CD4-positive, alpha-beta T cell (primary cell): ENCODE measurements at places on chromosomes 5 and 9. TPM values are rescaled to one million over a fixed set of nuclear protein-coding genes. Genes with fewer than 3 reads are reported as not detected.
A peak's percentile ranks its signal among the peaks of the same experiment; 100 is the strongest.

- no peak for DNase-seq
These were observed 1226.8 kb upstream of the NUDT12 start for GRCh38 chr5:104789366-104789765.

DNA sequence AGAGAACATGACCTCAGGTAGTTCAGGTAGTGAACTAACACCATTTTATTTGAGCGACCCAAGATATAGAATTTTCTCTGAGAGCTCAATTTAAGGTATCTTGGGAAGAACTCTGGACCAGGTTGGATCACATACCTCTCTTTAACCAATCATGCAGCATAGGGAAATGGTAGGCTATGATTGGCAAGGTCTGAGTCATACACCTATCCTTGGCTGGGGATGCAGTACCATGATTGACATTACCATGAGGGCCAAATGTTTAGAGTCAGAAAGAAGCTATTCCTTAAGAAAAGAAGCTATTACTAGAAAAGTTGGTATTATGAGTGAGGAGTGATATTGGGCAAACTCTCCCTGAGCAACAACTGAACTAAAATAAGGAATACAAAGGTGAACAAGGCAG lies 258.7 kb downstream of the KCTD16 start:
- no peaks in the 10 kb centered on the region for H3K27me3 ChIP-seq
- H3K4me1 ChIP-seq, result no peaks in the 10 kb centered on the region
- H3K4me3 ChIP-seq, result no peak overlapping the region
- H3K27ac ChIP-seq, result no peak overlapping the region
- no peaks in the 10 kb centered on the region for H3K36me3 ChIP-seq

DNA sequence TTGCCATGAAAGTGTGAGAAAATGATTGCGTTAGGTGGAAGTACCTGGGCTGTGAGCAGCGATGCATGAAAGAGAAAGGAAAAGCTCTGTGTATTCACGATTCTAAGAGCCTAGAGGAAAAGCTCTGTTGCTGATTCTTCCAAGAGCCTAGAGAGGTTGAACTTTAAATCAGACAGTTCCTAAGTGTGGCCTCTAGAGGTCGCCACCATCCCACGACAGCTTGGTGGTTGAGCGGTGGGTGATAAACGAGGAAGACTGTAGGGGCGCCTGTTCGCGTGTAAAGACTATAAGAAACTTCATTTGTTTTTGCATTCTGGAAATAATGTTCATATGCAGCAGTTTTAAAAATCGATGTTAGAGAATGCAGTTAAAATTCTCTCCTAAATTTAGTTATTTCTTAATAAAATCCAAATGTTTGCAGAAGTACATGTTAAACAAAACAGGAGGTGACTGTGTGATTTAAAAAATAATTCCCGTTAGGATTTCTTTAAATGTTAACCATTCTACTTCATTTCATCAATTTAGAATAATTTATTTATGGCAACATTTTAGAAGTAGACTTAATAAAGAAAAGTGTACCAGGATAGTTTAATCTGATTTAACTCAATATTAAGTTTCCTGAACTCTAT lies 107.7 kb downstream of the TENT4A start:
- H3K4me3 ChIP-seq, result no peak overlapping the region
- no peaks in the 10 kb centered on the region for H3K36me3 ChIP-seq
- no peak overlapping the region for H3K27ac ChIP-seq
- no peak for DNase-seq

DNA sequence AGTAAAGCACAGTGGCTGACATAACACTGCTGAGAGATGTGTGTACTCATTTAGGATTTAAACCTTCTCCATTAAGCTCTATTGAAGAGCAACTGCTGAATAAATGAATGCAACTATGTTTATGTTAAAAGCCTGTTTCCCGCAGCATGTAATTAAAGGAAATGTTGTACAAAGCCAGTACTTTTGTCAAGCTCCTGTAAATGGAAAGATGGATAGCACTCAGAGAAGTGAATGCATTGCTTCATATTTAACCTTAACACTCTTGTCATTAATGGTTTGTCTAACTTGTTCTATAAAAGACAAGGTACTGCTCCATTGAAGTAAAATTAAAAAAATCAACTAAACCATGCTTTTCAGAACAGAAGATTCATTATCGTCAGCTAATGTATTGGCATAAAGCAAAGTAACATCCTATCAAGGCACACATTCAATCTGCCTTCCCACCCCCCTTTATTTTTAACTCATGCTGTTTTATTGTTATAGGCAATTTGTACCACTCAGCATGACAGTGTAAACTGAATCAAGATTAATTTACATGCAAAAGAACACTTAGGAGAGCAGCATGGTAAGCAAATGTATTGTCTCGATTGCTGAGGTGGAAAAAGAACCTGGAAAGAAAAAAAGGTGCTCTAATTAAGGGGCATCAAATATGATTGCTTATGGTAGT lies 240.9 kb upstream of the TBCA start:
- no peak overlapping the region for H3K4me3 ChIP-seq
- no peaks in the 10 kb centered on the region for H3K27me3 ChIP-seq
- H3K36me3 ChIP-seq, result peaks cover 7% of the 10 kb centered on the region
- DNase-seq, result no peak
- no peaks in the 10 kb centered on the region for H3K4me1 ChIP-seq

DNA sequence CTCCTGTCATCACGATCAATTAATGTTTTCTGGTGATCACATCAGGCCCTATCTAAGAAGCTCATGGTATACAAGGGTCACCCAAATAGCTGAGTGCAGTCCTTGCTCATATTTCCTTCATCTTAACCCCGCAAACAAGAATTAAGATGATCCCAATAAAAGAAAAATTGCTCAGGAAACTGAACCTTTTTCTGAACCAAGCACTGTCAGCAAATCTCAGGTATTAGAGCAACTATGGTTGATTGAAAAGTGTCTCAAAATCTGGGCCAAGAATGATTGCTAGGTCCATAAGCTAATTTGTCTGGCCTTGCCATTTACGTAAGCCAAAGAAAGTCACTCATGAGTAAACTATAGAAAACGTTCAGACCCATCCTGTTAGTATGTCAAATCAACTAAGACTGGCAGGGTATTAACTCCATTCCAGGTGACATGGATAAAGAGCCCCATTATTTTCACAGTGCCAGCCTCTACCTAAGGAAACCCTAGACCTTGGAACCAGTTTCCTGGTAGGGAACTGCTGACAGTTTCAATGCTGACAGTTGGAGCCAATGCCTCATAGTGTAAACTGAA lies 209.3 kb downstream of the DEPDC1B start:
- no peaks in the 10 kb centered on the region for H3K27me3 ChIP-seq
- no peak for DNase-seq
- no peaks in the 10 kb centered on the region for H3K36me3 ChIP-seq
- no peaks in the 10 kb centered on the region for H3K4me1 ChIP-seq

GRCh38 chr9:127447416-127448111 lies 3.6 kb downstream of the RPL12 start:
- DNase-seq, result no peak
- no peak overlapping the region for H3K27ac ChIP-seq
- H3K4me3 ChIP-seq, result no peak overlapping the region
- H3K36me3 ChIP-seq, result peaks cover 72% of the 10 kb centered on the region

GRCh38 chr9:8733131-8733954 lies 933.8 kb upstream of the DMAC1 start:
- H3K27me3 ChIP-seq, result no peaks in the 10 kb centered on the region
- H3K36me3 ChIP-seq, result no peaks in the 10 kb centered on the region
- DNase-seq, result no peak
- H3K27ac ChIP-seq, result no peak overlapping the region
- H3K4me1 ChIP-seq, result no peaks in the 10 kb centered on the region

- DNase-seq, result no peak
- no peaks in the 10 kb centered on the region for H3K27me3 ChIP-seq
- H3K4me1 ChIP-seq, result no peaks in the 10 kb centered on the region
These were observed 336.9 kb downstream of the ENC1 start for GRCh38 chr5:74303578-74303977.

DNA sequence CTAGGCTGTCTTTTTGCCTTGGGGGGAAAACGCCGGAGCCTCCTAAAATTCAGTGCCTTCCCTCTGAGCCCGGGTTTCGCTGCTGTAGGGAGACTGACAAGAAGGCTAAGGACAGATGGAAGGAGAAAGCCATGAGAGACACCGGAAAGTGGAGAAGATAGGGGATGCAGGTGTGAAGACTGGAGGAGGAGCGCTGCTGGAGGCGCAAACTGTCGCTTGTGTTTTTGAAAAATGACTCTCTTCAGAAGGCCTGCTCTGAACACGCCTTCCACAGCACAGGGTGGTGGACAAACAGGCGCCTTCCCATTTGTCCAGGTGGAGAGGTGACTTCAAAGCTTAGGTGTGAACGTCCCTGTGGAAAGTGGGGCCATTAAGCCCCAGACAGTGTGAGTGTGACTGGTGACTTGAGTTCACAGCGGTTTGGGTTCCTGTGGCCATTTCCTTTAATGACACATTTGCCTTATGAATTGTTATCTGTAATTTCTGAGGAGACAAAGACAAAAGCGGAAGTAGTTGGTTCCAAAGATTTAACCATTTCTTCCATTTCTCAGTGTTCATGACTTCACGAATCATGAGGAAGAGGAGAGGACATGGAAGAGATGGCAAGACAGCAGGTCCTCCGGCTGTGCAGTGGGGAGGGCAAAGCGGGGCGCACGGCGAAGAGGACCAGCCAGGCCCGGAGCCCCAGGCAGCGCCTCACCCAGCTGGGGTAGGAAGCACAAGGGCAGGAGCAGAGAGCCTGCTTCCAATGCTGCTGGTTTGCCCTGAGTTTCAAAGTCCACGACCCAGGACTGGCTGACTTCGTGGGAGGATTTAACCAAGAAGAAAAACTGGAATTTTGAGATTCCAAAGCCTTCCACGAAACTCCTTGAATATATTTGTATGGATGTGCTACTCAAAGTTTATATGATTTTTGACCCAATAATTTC lies 27.8 kb upstream of the SEMA4D start:
- H3K27ac ChIP-seq, result peak overlapping the region; percentile 94
- no peak for DNase-seq
- no peaks in the 10 kb centered on the region for H3K36me3 ChIP-seq
- peaks cover 99% of the 10 kb centered on the region for H3K4me1 ChIP-seq

GRCh38 chr9:74117731-74118130 lies 379.4 kb upstream of the RORB start:
- no peak overlapping the region for H3K4me3 ChIP-seq
- DNase-seq, result no peak
- no peaks in the 10 kb centered on the region for H3K27me3 ChIP-seq
- no peak overlapping the region for H3K27ac ChIP-seq
- H3K4me1 ChIP-seq, result no peaks in the 10 kb centered on the region

GRCh38 chr9:134521817-134522501 lies 119.6 kb upstream of the COL5A1 start:
- no peaks in the 10 kb centered on the region for H3K4me1 ChIP-seq
- H3K4me3 ChIP-seq, result no peak overlapping the region
- no peak overlapping the region for H3K27ac ChIP-seq
- no peaks in the 10 kb centered on the region for H3K36me3 ChIP-seq
- peaks cover 2% of the 10 kb centered on the region for H3K27me3 ChIP-seq
- no peak for DNase-seq

DNA sequence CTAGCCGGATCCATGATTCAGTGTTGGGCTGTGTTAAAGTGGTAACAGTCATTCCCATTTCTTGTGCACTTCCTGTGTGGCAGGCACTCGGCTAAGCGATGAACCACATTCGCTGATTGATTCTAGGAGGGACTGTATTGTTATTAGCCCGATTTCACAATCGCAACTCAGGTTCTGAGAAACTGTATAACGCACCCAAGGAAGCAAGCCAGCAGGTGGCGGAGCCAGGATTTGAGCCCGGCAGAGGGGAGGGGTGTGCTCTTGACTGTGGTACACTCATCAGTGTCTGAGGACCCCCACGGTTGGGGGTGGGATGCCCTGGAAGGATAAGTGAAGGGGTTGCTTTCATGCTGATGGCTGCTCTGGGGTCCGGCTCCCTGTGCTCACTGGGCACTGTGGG lies 34.7 kb downstream of the LRSAM1 start:
- H3K27ac ChIP-seq, result no peak overlapping the region
- no peak for DNase-seq
- H3K36me3 ChIP-seq, result peaks cover 35% of the 10 kb centered on the region
- no peaks in the 10 kb centered on the region for H3K4me1 ChIP-seq
- no peaks in the 10 kb centered on the region for H3K27me3 ChIP-seq
- no peak overlapping the region for H3K4me3 ChIP-seq

GRCh38 chr5:175195698-175196656 lies 248.0 kb downstream of the DRD1 start:
- no peaks in the 10 kb centered on the region for H3K36me3 ChIP-seq
- no peak overlapping the region for H3K27ac ChIP-seq
- H3K4me1 ChIP-seq, result no peaks in the 10 kb centered on the region
- H3K27me3 ChIP-seq, result peaks cover 3% of the 10 kb centered on the region
- no peak for DNase-seq
- H3K4me3 ChIP-seq, result no peak overlapping the region

DNA sequence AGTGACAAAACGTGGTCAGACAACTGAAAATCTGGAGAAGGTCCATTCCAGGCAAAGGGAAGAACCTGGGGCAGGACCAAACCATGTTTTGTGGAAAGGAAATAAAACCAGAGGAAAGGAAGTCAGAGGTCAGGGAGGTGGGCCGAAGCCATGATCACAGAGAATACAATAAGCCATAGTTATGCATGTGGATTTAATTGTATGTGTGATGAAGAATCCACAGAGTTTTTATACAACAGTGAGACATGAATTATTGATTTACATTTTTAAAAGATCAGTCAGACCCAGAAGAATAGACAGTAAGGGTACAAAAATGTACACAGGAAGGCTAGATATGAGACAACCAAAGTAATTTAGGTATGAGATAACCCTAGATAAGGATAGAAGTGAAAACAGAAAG lies 20.8 kb downstream of the TTC33 start:
- H3K36me3 ChIP-seq, result peaks cover 6% of the 10 kb centered on the region
- no peaks in the 10 kb centered on the region for H3K27me3 ChIP-seq
- H3K4me1 ChIP-seq, result no peaks in the 10 kb centered on the region
- no peak overlapping the region for H3K27ac ChIP-seq
- DNase-seq, result no peak
- no peak overlapping the region for H3K4me3 ChIP-seq

DNA sequence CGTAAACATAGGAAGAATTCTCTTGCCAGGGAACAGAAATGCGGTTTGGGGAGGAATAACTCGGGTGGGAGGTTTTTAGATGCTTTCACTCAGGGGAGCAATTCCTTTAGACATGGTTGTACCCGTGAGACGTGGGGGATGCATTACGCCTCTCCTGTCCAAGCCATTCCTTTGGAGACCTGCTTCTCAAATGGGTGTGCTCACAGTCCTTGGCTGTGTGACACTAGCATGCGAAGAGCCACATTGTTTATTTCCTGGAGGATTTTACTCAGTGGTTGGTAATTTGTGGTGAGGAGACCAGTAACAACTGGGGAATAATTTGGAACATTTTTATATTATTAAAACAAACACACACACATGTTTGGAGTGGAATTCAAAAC lies 18.5 kb downstream of the COL15A1 start:
- no peaks in the 10 kb centered on the region for H3K27me3 ChIP-seq
- H3K4me3 ChIP-seq, result no peak overlapping the region
- DNase-seq, result no peak
- H3K36me3 ChIP-seq, result no peaks in the 10 kb centered on the region

GRCh38 chr5:34736445-34737115 lies 80.5 kb downstream of the RAI14 start:
- no peak for DNase-seq
- no peak overlapping the region for H3K4me3 ChIP-seq
- H3K4me1 ChIP-seq, result no peaks in the 10 kb centered on the region
- H3K36me3 ChIP-seq, result no peaks in the 10 kb centered on the region
- H3K27ac ChIP-seq, result no peak overlapping the region
- H3K27me3 ChIP-seq, result no peaks in the 10 kb centered on the region

The NREP gene
- total RNA-seq, result 2.3 TPM

The ZDHHC21 gene
- total RNA-seq, result 4.1 TPM

The UNC13B gene
- 0.84 TPM for total RNA-seq

The KCNT1 gene
- 0.11 TPM for total RNA-seq

The CD14 gene
- 1.7 TPM for total RNA-seq

The CORO2A gene
- 8.5 TPM for total RNA-seq

The TICAM2 gene
- 0.30 TPM for total RNA-seq

The SVEP1 gene
- not detected for total RNA-seq
